Astrocyte of the spinal cord (primary cell): ENCODE measurements at places on chromosomes 7 and 10.

DNA sequence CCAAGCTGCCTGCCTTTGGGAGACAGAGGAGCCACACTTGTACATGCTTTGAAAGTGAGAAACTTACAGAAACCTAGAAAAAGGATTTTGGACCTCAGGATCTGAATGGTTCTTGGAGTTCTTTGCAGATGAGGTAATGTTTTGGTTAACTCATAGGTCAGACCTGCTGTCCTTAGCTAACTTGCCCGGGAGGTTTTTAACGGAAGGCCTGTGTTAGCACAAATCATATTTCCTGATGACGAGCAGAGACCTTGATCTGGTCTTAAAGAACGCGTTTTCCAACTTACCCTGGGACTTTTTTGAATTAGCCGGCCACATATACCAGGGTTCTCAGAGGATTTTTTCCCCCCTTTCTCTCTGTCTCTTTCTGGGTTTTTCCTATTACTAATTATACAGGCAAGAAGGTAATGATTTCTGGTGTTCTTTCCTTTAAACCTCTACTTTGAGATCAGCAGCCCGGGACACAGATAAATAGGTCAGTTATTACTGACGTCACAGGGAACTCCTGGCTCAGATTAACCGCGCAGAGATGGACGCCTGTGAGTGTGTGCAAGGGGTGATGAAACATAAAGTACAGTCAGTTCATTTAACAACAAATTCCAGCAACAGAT, 101.7 kb upstream of the KLF6 start:
- peak; percentile 96 for DNase-seq

- no peak for DNase-seq
Observed at GRCh38 chr7:151585744-151586393, 66.2 kb upstream of the RHEB start.

DNA sequence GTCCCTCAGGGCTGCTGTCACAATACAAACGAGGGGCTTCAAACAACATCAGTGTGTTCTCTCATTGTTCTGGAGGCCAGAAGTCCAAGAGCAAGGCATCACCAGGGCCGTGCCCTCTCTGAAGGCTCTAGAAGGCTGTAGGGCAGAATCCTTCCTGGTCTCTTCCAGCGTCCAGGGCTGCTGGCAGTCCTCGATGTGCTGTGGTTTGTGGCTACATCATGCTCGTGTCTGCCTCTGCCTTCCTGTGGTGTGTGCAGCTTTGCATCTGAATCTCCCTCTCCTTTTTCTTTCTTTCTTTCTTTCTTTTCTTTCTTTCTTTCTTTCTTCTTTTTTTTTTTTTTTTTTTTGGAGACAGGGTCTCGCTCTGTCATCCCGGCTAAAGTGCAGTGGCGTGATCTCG, 103.5 kb downstream of the INSYN2A start:
- peak; percentile 12 for DNase-seq

DNA sequence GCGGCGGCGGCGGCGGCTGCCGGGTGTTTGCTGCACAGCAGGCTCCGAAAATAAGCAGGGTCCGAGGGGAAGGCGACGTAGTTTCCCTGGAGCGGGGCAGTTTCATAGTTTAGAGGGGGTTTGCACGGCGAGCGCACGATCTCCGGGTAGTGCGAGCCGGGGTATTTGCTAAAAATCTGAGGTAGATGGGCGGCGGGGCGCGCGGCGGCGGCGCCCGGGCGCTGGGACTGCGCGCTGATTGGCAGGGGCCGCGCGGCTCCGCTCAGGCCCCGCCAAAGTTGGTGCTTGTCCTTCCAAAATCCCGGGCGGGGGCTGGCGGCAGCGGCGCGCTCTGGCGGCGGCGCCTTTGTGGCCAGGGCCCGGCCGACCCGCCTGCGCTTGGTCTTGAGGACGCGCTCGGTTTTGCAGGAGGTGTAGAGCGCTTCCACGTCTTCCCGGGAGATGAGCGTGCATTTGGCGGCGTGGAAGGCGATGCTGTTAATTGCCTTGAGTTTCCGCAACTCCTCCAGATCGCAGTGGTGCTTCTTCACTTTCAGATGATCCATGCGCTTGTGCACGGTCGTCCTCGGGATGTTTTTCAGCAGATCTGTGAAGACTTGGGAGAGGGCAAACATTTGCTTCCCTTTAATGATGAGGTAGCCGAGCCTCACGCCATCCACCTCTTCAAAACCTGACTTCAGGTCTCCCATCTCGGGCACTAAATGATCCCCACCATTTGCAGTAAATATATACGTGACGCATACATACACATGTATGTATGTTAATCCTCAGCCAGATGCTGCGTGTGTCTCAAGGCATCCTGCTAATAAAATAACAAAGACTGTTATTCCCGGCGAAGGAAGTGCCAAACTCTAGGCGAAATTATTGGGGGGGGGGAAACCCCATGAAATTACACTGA, 8.1 kb downstream of the SKIDA1 start:
- peak; percentile 68 for DNase-seq

DNA sequence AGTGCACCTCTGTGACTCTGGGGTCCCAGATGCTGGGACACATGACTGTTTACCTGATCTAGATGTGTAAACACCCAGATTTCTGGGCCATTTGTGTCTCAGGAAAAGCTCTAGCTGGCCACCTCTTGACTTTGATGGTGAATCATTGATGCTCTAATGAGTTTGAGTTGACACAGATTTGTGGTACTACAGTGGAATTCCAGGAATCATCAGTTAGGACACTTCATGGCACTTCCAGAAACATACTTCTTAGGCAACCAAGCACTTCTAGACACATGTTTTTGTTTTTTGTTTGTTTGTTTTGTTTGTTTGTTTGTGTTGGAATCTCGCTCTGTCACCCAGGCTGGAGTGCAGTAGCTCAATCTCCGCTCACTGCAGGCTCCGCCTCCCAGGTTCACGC, 302.2 kb upstream of the ZMIZ1 start:
- DNase-seq: no peak

GRCh38 chr7:110760341-110760740, 330.6 kb upstream of the LRRN3 start:
- DNase-seq: no peak

GRCh38 chr10:89580243-89580642, 44.8 kb upstream of the SLC16A12 start:
- DNase-seq: no peak

DNA sequence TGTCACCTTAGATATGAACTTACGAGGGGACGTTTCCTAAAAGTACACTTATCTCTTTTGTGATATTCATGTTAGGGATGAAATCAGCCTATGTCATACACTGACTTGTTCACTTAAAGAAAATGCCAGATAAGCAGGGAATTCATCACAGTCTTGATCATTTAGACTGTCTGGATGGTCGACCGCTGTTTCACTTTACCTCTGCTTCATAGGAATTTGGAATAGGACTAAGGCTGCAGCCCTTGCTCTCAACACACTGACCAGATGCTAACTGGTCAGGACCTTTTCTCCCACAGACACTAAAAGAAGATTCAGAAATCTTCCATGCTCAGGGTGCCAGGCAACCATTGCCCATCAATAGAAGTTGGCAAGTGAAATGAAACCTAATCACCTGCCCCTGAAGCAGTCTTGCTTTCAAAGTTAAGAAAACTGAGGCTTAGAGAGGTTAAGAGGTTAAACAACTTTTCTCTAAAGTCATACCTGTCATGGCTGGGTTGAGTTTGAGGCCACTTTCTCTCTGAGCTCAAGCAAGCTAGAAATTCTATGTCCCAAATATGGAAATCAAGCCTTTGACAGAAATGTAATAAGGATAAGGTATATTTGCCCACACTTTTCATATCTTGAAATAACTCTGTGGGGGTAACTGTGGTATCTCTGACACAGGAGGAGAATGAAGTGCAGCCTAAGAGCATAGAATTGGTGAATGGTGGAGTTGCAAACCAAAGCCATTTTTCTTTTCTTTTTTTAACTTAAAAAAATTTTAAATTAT, 77.1 kb downstream of the MAP3K8 start:
- no peak for DNase-seq

- DNase-seq: no peak
Observed at GRCh38 chr10:77724820-77725219, 87.2 kb upstream of the KCNMA1 start.

GRCh38 chr10:34593374-34593890, 221.7 kb downstream of the PARD3 start:
- no peak for DNase-seq

- no peak for DNase-seq
Observed at GRCh38 chr10:103703941-103704919, 151.1 kb downstream of the SH3PXD2A start.

DNA sequence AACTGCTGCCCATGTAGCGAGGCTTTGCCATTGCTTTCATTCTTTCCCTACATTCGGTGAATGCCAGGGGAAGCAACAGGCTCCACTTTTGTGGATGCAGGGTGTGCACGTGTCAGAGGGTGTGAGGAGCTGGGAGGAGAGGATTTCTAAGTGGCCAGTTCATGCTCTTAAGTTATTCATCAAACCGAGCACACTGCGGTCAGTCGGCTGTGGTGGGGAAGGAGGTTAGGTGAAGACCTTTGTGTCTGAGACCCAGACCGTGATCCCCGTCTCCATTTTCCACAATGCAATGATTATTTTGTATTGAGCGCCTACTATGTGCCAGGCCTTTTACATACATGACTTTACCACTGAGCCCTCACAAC, 438.6 kb upstream of the GALNT17 start:
- peak; percentile 34 for DNase-seq
